Hindlimb muscle (tissue), 1 donor: ENCODE measurements at places on chromosomes 1 and 21. TPM values are rescaled to one million over a fixed set of nuclear protein-coding genes. Genes with fewer than 3 reads are reported as not detected.
A peak's percentile ranks its signal among the peaks of the same experiment; 100 is the strongest.

DNA sequence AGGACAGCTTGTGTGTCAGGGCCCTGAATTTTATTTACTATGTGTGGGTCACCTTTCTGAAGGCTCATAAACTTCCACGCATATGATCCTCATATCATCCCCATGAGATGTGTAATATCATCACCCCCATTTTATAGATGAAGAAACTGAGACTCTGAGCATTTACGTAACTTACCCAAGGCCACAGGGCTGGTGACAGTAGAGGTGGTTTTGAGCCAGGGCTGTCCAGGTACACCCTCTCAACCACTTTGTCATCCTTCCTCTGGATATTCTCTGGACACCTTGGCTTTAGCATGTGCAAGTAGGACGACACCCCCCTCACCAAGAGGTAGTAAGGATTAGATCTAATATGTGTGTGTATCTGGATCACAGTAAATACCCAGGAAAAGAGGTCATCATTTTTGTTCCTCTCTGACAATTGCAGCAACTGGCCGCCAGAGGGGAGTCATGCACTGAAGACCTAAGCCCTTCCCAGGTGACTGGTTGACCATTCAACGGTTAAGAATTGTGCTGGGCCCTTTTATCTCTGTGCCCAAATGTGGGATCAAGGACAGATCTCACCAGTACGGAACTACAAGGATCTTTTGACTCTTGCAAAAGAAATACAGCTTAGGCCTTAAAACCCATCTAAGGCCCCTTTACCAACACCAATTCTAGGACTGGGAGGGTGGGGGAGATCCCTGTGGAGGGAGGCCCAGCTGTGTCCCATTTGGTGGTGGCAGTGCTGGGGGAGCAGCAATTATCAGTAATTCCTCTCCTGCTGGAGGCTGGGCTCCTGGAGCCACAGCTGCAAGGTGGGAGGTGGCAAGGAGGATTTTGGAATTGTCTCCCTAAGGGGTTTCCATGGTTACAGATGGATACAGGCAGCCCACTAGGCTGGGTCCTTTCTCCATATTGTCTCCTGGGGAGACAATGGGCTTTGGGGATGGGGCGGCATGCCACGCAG, 13.7 kb upstream of the E2F2 start:
- peak; percentile 78 for DNase-seq

GRCh38 chr1:58781541-58782177, 2.2 kb downstream of the JUN start:
- DNase-seq = peak; percentile 85

FMO2 gene
- 1.1 TPM for polyA plus RNA-seq

DNA sequence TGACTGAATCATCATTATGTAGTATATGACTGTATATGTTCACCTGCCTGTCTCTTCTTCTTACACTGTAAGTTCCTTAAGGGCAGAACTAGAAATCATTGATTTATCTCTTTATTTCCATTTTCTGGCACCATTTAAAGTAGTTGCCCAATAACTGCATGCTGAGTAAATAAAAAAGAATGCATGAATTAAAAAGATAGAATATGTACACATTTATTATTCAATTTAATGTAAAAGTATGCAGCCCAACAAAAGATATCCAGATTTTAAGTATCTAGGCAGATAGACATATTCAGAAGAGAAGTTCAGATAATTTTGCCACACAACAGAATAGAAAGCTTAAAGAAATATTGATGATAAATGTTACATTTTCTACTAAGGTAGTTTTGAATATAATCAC, 1244.6 kb upstream of the ADGRL4 start:
- no peak for DNase-seq

CKS1B gene
- 48.2 TPM for polyA plus RNA-seq

DNA sequence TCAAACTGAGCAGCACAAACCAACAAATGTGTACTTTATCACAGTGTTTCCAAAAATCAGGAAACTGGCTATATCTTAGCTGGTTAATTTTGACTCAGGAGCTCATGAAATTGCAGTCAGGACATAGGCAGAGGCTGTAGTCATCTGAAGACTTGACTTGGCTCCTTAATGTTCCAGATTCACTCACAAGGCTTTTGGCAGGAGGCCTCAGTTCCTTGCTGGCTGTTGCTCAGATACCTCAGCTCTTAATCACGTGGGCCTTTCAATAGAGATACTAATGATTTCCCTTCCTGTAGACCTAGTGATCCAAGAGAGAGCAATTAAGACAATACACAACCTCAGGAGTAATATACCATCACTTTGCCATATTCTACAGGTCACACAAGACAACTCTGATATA, 537.7 kb downstream of the BRINP3 start:
- peak; percentile 8 for DNase-seq

OR4F29 gene
- polyA plus RNA-seq = not detected

- no peak for DNase-seq
Measured at GRCh38 chr1:233788687-233789086, 115.8 kb upstream of the SLC35F3 start.

- DNase-seq = no peak
Measured at GRCh38 chr1:58850636-58851035, 66.8 kb upstream of the JUN start.

- no peak for DNase-seq
Measured at GRCh38 chr1:3915551-3916121, 15.6 kb upstream of the C1orf174 start.

- DNase-seq = no peak
Measured at GRCh38 chr1:66679140-66679539, 73.1 kb upstream of the DYNLT5 start.

LCE1E gene
- polyA plus RNA-seq = not detected

DNA sequence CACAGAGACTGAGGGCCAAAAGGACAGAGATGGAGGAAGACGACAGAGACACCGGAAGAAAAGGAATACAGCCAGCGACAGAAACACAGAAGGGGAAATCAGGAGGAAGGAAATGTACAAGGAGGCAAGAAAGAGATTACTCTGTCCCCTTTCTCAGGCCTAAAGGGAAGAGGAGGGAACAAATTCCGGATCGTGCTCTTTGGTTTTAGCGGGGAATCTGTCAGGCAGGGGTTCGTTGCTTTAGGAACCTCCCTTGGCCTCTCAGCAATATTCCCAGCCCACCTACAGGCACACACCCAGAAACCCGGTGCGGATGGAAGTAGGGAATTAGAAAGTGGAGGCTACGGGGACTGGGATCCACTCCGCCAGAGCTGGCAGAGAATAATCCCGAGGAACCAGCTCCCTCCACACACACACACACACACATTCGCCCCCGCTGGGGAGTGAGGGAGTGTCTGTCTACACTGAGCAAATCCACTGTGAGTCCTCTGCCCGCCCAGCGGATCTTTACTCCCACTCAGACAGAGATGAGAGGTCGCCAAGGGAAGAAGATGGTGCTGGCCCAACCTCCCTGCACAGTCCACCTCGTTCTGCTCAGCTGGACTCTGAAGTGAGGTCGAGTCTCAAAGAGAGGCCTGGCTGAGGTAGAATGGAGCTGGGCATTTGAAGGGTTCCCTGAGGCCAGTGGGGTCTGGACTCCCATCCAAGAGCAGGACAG, 5.7 kb downstream of the TAL1 start:
- DNase-seq = no peak

- no peak for DNase-seq
Measured at GRCh38 chr1:8767006-8767405, 50.4 kb downstream of the RERE start.

DNA sequence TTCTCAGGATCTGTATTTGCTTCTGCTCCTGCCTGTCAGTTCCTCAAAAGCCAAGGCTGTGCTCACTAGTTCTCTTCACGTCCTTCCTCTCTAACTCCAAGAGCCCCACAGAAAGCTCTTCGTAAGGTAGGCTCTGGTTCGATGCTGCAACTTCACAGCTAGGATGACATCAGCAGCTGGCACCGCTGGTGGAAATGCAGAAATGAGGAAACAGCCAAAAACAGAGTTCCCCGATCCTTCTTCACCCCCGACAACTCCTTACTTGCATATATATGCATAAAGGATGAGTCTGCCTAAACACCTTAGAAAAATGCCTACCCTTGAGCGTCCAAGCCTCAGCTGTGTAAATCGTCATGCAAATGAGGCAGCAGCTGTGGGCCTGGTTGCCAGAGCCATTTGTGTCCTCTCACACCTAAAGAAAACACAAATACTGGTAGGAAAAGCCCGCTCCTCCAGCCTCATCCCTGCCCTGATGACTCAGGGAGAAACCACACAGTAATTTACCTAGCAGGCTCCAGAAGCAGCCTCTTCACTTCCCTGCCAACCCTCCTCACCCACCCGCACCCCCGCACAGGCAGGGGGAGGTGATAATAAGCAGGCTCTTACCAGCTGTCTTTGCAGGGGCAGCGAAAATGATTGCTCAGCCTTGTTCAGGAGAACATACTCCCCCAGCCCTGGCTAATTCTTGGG, 28.2 kb downstream of the BATF3 start:
- DNase-seq = peak; percentile 50

DNA sequence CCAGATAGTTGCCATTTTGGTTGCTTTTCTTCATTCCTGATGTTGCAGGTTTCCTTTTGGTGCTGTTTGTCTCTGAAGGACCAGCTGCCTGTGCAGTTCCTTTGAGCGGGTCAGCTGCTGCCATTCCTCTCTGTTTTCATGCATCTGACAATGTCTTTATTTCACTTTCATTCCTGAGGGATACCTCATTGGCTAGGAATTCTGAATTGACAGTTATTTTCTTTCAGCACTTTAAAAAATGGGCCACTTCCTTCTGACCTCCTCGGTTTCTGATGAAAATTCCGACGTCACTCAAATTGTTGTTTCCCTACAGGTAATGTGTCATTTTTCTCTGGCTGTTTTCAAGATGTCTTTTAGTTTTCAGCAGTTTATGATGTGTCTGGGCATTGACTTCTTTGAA, 24.8 kb downstream of the CCSAP start:
- no peak for DNase-seq

GRCh38 chr1:233614173-233614742, 352 bp downstream of the KCNK1 start:
- peak; percentile 50 for DNase-seq

- DNase-seq = no peak
Measured at GRCh38 chr1:67482733-67483482, 52.7 kb upstream of the SERBP1 start.

DNA sequence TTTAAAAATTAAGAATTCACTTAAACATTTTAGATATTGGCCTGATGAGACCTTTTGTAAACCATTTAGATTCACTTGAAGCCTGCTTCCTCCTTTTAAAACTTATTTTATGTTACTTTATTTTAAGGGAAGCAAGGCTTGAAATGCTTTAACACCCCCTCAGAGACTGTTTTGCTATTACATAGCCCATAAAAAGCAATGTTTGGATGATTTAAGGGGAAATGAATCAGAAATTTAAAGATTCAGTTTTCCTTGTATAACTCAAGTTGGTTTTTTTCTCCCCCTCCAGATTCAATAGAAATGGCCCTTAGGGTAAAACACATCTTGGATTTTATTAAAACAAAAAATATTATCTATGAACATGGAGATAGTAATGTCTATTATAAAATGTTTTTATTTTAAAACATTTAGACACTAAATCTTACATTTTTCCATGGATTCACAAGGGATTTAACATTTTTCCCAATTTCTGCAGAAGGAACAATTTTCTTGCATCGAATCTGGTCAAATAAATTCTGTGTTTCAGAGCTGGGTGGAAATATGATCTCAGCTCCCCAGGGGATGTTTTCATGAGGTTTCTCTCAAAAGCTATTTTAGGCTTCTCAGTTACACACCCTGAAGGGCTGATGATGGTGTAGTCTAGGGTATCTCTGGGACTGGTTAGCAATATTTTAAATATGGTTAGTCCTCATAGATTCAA, 69.3 kb upstream of the WARS2 start:
- DNase-seq = peak; percentile 59

GRCh38 chr1:92916899-92917298, 44.4 kb downstream of the DIPK1A start:
- DNase-seq = no peak

- DNase-seq = no peak
Measured at GRCh38 chr1:38686167-38686926, 173.2 kb downstream of the RRAGC start.

DNA sequence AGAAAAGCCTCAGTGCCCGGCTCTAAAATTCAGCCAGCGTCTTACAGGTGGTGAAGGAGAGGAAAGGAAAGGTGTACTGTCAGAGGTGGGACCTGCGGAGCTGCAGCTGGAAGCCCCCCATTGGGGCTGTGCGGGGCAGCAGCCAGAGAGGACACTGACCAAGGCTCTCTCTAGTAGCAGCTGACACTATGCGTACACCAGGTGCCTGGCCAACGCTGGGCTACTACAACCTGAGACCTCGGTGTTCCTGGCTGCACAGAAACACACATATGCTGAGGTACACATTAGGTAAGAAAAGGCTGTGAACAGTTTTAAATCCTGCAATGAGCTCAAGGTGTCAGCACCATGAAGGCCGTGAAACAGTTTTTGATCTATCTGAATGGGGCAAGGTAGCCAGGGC, 55.5 kb upstream of the EDN2 start:
- no peak for DNase-seq

BARHL2 gene
- polyA plus RNA-seq = not detected
